ENCODE measurements at places on chromosomes 2 and 18.

DNA sequence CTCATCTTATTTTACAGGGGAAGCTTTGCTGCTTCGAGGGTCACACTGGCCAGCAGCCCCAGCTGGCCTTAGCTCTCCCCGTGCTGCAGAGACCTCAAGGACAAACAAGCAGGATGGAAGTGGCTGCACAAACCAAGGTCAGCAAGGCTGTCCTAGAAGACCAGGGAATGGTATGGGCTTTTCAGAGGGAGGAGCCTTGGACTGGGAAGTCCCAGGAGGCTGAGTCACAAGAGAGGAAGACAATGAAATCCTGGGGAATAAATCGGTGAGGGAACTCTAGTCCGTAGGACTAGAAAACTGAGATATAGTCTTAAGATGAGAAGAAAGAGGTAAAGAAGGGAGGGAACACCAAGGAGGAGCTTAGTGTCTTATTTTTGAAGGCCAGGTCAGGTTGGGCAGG is 15.7 kb downstream of the CREG2 start:
- DNase-seq: no peak

DNA sequence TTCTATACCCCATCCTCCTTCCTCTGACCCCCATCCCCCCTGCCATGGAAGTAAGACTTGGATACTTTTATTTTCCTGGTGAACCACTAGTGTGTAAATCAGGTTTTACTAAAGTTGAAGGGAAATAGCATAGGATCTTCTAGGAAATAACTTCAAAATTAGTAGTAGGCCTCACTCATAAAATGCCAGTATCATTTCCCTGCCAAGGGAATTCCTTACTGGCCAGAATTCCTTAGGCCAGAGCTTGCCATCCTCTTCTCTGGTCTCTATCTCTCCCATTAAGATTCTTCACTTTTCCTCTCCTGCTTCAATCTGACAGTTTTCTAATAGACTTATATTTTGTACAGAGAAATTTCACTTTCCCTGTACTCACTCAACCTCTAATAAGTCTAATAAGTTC is 322.8 kb upstream of the TANK start:
- DNase-seq: no peak

DNA sequence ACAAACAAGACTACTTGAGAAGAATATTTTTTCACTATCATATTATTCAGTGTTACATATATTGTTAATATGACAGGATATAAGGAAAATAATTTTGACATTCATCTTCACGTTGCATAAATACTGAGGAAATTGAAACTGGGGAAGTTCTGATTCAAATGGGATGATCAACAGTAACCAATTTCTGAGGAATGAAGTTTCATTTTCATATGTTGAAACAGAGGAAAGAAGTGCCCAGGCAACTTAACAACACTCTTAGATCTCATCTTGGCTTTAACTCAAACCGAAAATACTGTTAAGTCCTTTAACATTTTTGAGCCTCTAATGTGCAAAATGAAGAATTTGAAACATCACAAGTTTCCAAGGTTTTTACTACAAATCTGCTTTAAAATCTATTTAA is 612.2 kb upstream of the VRK2 start:
- DNase-seq: no peak

DNA sequence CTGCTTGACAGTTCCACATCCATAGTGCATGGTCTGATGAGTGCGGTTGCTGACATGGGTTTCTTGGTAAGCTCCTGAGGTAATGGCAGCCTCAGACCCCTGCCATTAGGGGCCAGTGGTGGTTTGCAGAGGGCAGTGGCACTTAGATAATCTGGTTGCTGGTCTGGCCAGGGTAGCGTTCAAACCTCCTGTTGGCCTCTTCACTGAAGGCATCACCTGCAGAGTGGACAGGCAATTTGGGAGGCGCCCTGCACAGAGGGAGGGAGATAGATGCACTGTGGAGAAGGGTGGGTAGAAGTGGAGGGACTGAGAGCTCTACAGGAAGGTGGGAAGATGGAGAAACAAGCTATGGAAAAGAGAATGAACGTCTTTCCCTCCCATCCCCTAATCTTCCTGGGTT is 3.7 kb downstream of the HTRA2 start:
- no peak for DNase-seq

DNA sequence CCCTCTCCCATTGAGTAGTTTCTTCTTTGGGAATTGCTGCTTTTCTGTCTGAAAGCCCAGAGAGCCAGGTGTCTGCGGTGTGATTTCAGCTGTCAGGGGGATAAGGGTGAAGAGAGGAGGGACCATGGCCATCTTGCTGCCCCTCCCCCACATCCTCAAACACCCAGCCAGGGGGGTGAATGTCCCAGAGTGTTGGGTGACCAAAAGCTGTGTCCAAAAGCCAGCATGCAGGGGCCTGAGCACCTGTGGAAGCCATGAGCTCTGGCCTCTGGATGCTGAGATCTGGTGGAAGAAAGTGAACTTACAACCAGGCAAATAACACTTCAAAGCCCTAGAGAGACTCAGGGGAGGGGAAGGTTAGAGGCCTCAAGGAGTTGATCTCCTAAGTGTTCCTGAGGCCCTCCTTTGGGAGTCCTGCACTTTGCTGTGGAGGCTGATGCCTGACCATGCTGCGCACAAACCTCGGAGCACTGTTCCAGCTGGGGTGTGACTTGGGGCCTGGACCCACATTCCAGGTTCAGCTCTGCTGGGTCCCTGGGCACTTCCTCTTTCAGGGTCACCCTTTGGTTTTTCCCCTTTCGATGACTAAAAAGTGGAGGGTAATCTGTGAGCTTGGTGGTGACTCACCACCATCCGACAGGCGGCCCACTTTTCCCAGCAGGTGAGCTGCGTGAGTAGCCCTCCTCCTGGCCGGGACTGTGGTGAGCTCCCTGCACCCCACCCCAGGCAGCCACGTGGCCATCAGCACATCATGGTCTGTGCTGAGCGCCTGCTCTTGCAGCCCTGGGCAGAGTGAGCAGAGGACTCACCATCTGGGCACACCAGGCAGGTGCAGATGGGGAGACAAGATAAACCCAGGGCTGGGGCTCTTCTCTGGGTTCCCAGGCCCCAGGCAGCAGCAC is 66.8 kb upstream of the FOSL2 start:
- no peak for DNase-seq

DNA sequence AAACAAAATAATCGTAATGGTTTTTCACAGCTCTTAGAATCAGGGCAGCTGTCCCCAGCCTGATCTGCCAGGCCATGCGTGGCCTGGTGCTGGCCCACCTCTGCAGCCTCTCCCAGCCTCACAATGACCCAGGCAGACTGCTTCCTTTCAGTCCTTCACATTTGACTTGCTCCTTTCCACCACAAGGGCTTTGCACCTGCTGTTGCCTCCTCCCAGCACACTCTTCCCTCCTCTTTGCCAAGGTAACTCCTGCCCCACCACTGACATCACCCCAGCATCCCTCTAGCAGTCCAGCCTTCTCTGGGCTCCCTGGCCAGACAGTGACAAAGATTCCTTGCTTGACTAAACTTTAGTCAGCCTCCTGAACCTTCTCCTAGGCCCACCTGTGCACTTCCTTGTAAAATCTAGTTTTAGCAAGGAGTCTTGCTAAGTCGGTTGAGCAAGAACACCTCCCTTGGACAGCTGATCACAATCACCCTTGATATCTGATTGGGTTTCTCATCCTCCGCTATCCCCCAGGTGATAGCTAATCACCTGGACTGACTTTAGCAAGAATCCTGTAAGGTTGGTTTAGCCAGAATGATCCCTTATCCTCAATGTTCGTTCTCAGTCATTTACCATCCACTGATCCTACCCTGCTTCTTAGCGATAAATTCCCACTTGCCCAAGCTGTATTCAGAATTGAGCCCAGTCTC is 16.2 kb upstream of the RAB11FIP5 start:
- DNase-seq: no peak

- no peak for DNase-seq
Observed at GRCh38 chr2:86280191-86280667, 57.2 kb downstream of the REEP1 start.

DNA sequence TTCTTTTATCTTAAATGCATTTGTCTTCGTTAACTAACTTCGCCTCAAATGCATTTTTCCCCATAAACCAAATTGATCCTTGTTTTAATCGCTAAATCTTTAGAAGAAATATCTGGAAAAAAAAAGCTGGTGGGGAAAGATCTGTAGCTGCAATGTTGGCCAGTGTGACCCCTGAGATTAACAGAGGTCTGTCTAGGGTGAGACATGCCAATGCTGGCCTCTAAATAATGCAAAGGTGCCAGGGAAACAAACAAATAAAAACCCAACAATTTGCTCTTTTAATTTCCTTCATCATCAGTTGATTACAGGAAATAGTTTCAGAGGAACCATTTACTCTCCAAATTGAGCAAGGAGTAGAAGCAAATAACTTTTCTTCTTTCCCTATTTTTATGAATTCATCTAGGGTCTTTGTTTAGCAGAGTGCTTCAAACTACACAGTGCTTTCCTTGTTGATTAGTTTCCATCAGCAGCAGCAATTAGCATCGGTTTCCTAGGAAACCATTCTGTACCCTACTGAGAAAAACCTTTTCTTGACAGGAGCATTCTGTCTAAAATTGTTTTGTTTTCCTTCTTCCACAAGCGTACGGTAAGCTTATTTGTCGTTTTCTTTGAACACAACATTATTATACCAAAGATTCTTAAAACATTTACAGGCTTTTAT is 100.5 kb upstream of the UNC80 start:
- DNase-seq: no peak

- DNase-seq: no peak
Observed at GRCh38 chr2:239726631-239727181, 298.4 kb downstream of the NDUFA10 start.

GRCh38 chr2:211068108-211068780 is 511.8 kb downstream of the CPS1 start:
- DNase-seq: no peak

GRCh38 chr18:79611040-79611681 is 68.4 kb upstream of the CTDP1 start:
- peak; percentile 34 for DNase-seq

- no peak for DNase-seq
Observed at GRCh38 chr2:43636621-43637020, 439 bp upstream of the PLEKHH2 start.

DNA sequence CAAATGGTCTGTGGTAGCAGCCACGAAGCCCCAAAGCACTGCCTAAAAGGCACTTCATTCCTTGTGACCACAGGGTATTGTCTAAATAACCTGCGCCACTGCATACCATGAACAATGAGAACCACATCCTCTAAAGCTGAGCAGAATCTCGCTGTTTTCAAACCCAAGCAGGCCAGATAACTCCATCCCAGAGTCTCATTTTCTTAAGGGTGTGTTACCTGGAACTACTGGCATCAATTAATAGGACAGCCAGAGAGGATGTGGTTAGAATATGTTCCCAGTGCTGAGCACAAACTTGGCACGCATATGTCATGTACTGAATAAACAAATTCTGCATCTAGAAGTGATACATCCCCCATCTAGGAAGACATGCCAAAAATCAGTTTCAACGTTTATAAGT is 13.0 kb downstream of the VPS4B start:
- no peak for DNase-seq

DNA sequence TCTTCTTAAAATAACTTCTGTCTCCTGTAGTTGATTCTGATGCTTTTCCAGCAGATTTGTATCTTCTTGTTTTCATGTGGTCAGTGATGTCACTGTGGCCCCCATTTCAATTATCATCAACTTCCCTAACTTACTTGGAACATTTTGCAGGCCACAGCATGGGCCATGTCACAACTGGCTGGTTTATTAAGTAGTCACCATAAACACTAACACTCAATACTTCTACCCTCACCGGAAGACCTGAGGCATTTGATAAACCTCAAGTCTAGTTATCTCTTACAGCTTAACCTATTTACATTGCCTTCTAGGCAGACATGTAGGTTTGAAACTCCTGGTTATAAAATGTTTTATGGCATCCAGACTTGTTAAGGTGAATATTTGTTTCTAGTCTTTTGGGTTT is 37.4 kb upstream of the PROKR1 start:
- no peak for DNase-seq

DNA sequence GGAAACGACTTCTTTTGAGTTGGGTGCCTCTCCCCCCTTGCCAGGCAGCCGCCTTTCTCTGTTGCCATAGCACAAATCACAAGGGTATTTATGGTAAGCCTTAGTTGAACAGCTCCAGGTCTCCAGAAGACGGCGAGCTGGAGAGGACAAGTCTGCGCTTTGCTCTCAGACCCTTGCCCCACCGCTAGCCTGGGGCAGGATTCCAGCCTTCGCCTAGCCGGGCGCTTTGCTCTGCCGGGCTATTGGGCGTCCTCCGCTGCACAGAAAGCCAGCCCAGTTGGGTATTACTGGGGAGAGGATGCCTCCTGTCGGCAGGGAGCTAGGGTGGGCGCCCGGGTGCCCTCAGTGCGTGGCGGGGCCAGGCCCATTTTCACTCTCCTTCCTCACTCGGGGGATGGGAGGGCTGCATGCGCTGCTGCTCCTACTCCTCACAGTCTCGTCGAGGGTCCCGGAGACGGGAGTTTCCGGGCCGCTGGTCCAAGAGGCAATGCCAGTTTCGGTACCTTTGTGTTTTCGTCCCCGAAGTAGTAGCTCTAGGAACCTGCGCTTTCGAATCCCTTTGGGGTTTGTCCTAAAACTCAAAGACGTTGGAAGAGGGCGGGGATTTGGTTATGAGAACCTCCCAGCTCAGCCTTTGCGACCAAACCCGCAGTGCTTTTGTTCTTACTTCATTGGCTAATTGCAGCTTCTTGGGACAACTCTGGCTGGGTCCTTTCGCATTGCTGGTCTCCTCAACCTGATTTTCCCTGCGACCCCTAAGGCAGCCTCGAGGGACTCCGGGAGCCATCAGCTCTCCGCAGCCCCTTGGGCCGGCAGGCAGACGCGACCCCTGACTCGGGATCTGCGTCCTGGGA is 3.6 kb upstream of the DLX2 start:
- no peak for DNase-seq

DNA sequence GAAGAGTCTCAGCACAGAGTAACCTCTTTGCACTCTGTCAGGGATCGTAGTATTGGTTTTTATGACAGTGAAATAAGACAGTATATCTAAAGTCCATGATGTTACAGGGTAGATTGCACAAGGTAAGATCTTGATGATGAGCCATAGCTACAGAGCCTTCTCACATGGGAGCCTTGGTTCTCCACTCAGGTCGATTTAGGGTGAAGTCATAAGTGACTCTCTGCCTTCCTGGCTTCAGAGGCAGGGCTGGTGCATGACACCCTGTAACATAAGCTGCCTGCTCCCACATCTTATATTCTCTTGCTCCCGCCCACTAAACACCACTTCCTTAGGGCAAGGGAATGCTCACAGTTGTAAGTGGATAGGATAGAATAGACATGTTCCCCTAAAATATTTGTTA is 13.3 kb downstream of the DAPL1 start:
- DNase-seq: no peak

- no peak for DNase-seq
Observed at GRCh38 chr2:45396671-45397070, 214.4 kb downstream of the SRBD1 start.

DNA sequence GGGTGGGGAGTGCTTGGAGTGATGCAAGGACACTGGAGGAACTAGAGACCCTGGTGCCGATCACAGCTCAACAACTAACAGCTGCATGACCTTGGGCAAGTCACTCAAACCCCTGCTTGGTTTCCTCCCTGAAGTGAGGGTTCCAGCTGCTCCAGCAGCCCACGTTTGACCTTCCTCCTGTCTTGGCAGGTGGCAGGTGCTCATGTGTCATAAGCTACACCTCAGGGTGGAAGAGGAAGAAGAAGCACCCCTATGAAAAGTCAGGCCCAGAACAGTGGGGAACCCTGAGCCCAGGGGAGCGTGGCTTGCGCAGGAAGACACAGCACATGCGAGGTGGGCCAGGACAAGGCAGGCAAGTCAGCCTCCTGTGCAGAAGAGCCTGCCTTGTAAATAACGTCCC is 42.4 kb downstream of the MRPL35 start:
- DNase-seq: no peak
